ENCODE measurements at places on chromosomes 2 and 18.
A peak's percentile ranks its signal among the peaks of the same experiment; 100 is the strongest.

DNA sequence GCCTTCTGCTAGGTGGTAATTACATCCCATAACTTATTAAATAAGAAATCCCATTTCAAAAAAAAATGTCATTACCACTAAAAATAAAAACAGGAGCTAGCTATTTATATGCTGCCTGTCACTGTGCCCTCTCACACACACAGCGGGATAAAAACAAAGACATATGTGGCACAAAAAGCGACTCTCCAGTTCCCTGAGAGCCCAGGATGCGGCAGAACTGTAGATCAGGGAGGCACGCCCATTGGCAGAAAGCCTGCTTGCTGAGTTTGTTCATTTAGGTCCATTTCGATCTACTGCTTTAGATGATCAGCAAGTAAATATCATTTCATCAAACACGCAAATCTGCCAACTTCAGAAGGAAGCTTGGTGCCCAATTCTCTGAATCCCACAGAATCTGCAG lies 124.4 kb downstream of the TMEM163 start:
- no peak for DNase-seq

GRCh38 chr2:70994009-70994698 lies 519 bp downstream of the TEX261 start:
- DNase-seq = peak; percentile 47

GRCh38 chr2:236180076-236180816 lies 12.1 kb upstream of the GBX2 start:
- DNase-seq = no peak

DNA sequence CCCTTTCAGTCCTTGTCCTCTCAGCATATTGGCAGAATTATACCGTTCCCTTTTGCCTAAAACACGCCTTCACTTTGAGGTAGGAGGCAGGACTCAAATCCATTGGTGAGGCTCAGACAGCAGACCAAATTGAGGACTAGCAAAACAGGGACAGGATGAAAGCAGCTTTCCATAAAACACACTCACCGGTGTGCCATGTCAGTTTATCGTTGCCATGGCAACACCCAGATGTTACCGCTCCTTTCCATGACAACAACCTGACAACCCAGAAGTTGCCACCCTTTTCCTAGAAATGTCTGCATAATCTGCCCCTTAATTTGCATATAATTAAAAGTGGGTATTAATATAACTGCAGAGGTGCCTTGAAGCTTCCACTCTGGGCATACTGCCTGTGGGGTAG lies 730.4 kb downstream of the METTL4 start:
- DNase-seq = no peak

GRCh38 chr2:98453083-98453482 lies 8.4 kb downstream of the INPP4A start:
- no peak for DNase-seq

DNA sequence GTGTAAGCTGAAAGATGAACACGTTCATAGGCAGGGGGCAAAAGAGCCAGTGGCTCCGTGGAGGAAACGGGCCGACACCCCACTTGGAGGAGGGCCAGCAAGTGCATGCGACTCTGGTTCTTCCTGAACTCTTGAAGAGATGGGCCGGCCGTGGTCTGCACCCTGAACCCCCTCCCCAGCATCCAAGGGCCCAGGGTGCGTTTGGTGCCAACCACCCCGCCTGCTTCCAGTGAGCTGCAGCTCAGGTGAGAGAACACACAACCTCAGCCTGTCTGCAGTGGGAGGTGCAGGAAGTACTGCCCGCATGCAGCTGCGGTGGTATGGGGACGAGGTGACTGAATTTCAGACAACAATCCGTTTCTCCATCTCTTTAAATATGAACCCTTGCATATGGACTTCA lies 58.9 kb downstream of the ADNP2 start:
- DNase-seq = no peak

DNA sequence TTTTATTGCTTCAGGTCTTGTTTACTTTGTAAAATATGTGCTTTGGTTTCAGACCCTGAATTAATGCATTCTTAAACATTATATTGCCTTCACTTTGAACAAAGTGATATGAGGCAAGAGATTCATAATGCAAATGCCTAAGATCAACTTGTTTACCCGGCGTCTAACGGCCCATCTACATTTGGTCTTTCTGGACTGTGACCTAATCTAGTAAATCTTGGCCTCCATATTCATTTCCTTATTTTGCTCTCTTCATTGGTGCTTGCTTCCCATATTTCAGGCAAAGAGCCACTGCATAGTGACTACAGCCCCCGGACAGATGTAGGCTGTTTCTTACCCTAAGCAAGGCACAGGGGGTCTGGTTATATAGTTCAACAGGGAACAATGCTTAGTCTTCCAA lies 53.0 kb upstream of the SLC39A10 start:
- no peak for DNase-seq

DNA sequence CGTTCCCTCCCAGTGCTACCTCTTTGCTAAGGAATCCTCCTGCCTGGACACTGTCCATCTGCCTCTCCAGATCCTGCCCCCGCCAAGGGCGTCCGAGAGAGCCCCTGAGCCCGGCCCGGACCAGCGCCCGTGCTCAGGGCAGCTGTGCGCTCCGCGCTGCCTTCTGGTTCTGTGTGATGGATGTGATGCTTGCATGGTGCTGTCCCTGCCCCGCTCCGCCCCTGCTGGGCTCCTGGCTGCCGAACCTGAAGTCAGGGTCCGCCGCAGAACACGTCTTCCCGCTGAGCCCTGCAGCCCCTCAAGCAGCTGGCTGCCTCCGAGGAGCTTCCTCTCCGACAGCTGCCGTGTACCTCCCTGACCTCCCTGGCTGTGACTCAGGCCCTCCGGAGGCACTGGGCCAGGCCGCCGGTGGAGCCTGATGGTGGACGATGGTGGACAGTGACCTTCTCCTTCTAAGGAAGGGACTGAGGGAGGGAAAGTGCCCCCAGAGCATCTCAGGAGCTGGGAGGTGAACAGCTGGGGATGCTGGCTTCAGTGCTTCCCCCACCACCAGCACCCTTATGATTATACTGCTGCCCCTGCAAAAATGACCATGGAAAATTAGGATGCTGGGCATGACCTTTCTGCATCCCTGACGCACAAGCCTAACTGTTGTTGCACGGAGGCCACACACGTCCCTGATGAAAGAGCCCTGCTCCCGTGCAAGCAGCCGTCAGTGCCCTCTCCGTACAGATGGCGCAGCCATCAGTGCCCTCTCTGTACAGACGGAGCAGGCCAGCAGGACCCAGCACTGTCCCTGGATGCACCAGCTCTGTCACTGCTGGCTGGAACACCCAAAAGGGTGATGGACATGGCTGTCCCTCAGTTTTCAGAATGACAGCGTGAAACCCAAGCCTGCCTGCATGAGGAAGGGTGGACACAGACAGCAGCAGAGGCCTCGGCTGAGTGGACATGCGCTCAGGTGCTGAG lies 99.3 kb downstream of the TPO start:
- DNase-seq = no peak

GRCh38 chr2:33784488-33784887 lies 185.4 kb upstream of the FAM98A start:
- DNase-seq = no peak

DNA sequence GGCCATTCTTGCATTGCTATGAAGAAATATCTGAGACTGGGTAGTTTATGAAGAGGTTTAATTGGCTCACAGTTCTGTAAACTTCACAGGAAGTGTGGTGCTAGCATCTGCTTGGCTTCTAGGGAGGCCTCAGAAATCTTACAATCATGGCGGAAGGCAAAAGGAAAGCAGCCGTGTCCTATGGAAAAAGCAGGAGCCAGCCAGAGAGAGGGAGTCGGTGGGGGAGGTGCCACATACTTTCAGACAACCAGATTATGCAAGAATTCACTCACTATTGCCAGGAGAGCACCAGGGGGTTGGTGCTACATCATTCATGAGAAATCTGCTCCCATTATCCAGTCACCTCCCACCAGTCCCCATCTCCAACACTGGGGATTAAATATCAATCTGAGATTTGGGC lies 64.1 kb downstream of the CPS1 start:
- DNase-seq = no peak

GRCh38 chr2:39156107-39156506 lies 35.3 kb upstream of the SOS1 start:
- DNase-seq = no peak

- DNase-seq = no peak
Observed at GRCh38 chr2:27634291-27634690, 5.4 kb downstream of the GPN1 start.

Measured in activated naive CD4-positive, alpha-beta T cell treated with anti-CD3 and anti-CD28 coated beads, Interleukin-2, amount 50 U/mL, for 16 hours (primary cell).